ENCODE measurements at places on chromosomes 12 and 14. TPM values are rescaled to one million over a fixed set of nuclear protein-coding genes. Genes with fewer than 3 reads are reported as not detected.

RPGRIP1 gene
- under 0.01 TPM for total RNA-seq

CISTR gene
- total RNA-seq = not detected

CLEC2A gene
- total RNA-seq = not detected

ST8SIA1 gene
- total RNA-seq = 0.54 TPM

OTOGL gene
- total RNA-seq = under 0.01 TPM

TCL1B gene
- total RNA-seq = not detected

TAS2R8 gene
- not detected for total RNA-seq

FAM90A1 gene
- total RNA-seq = under 0.01 TPM

CCDC177 gene
- under 0.01 TPM for total RNA-seq

AKAP6 gene
- total RNA-seq = 1.6 TPM

SLC39A5 gene
- total RNA-seq = 0.54 TPM

PTPRO gene
- 0.27 TPM for total RNA-seq

ADCK1 gene
- total RNA-seq = 6.7 TPM

DPF3 gene
- total RNA-seq = under 0.01 TPM

ANKS1B gene
- total RNA-seq = not detected

ERBB3 gene
- total RNA-seq = 0.27 TPM

INHBE gene
- total RNA-seq = not detected

RARG gene
- 3.2 TPM for total RNA-seq

RNASE3 gene
- 3.0 TPM for total RNA-seq

CCDC198 gene
- total RNA-seq = not detected

TOMM20L gene
- 0.27 TPM for total RNA-seq

BCL11B gene
- total RNA-seq = under 0.01 TPM

GRIN2B gene
- under 0.01 TPM for total RNA-seq

TBX5 gene
- not detected for total RNA-seq

A2ML1 gene
- total RNA-seq = under 0.01 TPM

NYNRIN gene
- 20.2 TPM for total RNA-seq

ABCC9 gene
- total RNA-seq = under 0.01 TPM

ENDOU gene
- 0.27 TPM for total RNA-seq

IGF1 gene
- under 0.01 TPM for total RNA-seq

PTGER2 gene
- 43.6 TPM for total RNA-seq

INSM2 gene
- not detected for total RNA-seq

GALNT16 gene
- under 0.01 TPM for total RNA-seq

SERPINA6 gene
- under 0.01 TPM for total RNA-seq

MBD6 gene
- 24.5 TPM for total RNA-seq

RFX4 gene
- total RNA-seq = not detected

DDIT3 gene
- 29.4 TPM for total RNA-seq

MANSC4 gene
- total RNA-seq = under 0.01 TPM
